Muscle of leg (tissue), 16 donors: ENCODE measurements at places on chromosomes 7 and 10. TPM values are rescaled to one million over a fixed set of nuclear protein-coding genes. Genes with fewer than 3 reads are reported as not detected.

DNA sequence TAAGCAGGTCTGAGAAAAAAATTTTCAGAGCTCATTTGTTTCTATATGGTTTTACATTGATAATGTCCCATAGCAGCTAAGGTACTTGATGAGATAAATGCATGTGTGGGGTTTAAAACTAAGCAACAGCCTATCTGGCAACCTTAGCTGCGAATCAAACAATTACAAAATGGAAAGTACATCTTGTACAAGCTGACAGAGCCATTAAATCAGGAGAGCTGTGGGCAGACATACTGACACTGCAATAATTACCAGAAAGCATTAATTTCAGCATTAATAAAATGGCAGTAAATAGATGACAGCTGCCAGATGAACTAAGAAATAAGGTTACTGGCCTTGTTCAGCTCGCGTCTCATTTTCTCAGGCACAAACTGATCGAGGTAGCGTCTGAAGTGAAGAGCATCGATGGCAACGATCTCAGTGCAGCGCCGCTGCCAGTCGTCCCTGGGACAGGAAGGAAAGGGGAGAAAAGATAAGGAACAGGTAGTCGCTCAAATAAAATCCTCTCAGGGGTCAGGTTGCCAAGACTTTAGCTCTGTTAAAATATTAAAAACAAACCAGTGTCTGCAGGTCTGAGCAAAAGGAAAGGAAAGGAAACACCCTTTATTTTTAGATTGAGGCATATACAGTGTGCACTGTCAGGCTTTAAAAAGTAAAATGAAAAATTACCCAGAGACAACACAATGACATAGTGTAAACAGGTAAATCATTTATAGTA is 79.7 kb upstream of the OGDHL start:
- no peak overlapping the region for H3K27ac ChIP-seq
- H3K4me3 ChIP-seq, result no peak overlapping the region
- DNase-seq, result no peak
- no peaks in the 10 kb centered on the region for H3K27me3 ChIP-seq
- peaks cover 12% of the 10 kb centered on the region for H3K36me3 ChIP-seq
- H3K4me1 ChIP-seq, result no peaks in the 10 kb centered on the region

DNA sequence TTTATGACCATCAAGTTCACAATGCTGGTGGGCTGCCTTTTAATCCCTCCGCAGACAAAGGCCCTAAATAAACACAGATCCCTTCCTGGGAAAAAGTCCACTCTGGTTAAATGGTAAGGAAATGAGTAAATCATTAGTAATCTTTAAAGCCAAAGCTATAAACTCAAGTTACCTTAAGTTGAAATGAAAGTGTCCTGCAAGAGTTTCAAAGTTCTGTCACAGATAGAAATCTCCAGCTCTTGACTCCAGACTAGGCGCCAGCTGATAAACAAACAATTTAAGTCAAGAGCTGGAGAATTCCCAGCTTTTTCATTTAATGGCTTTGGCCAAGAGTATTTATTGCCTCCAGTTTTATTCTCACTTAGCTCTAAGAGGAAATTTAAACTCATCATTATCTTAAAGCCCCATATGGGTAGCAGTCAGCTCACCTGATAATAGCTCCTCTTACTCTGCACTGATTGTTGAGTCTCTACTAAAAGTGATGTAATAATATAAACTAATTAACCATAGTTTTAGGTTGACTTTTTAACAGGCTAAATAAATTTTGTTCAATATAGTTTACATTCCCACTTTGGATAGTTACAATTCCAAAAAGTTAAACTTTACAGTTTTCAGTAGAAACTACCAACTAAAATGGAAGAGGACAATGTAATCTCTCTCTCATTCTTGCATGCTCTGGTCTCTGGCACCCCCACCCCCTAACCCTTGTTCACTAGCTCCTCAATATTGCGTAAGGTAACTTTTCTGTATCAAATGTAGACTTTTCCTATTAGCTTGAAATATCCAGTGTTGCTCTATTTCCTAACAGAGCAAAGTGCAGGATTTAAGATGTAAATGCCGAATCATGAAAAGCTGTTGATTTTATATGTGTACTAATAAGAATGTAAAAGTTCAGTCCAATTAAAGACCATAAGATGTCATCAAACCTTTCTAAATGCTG is 56.1 kb downstream of the HIBADH start:
- no peak overlapping the region for H3K4me3 ChIP-seq
- no peak overlapping the region for H3K27ac ChIP-seq
- no peaks in the 10 kb centered on the region for H3K36me3 ChIP-seq
- H3K27me3 ChIP-seq, result no peaks in the 10 kb centered on the region

FXYD4 gene
- total RNA-seq, result 0.44 TPM

PKD2L1 gene
- total RNA-seq, result 0.04 TPM
